ENCODE measurements at places on chromosomes 6 and 20. TPM values are rescaled to one million over a fixed set of nuclear protein-coding genes. Genes with fewer than 3 reads are reported as not detected.
A peak's percentile ranks its signal among the peaks of the same experiment; 100 is the strongest.

The VWA7 gene
- polyA plus RNA-seq, result 10.2 TPM

The SH3BGRL2 gene
- 18.6 TPM for polyA plus RNA-seq

GRCh38 chr20:10002866-10003265, 31.9 kb upstream of the ANKEF1 start:
- H3K27me3 ChIP-seq, result no peaks in the 10 kb centered on the region
- DNase-seq, result no peak
- no peaks in the 10 kb centered on the region for H3K4me1 ChIP-seq
- no peak overlapping the region for H3K4me3 ChIP-seq
- no peak overlapping the region for H3K27ac ChIP-seq
- H3K36me3 ChIP-seq, result no peaks in the 10 kb centered on the region

The LTB gene
- polyA plus RNA-seq, result 6.6 TPM

GRCh38 chr20:45833030-45833882, at the start of gene SNX21:
SNX21 (plus strand) TSS chr20:45833799; CDS start chr20:45833920, 121 bp downstream.
- H3K27ac ChIP-seq, result peak within 1 kb of the TSS; percentile 95
- peaks cover 5% of the 10 kb centered on the region for H3K4me1 ChIP-seq
- peak; percentile 94 for DNase-seq
- H3K36me3 ChIP-seq, result peaks cover 8% of the 10 kb centered on the region
- H3K27me3 ChIP-seq, result no peaks in the 10 kb centered on the region

GRCh38 chr6:139572001-139572400, 197.6 kb upstream of the CITED2 start:
- H3K27ac ChIP-seq, result no peak overlapping the region
- no peak overlapping the region for H3K4me3 ChIP-seq
- no peaks in the 10 kb centered on the region for H3K36me3 ChIP-seq
